Stimulated activated CD4-positive, alpha-beta T cell treated with anti-CD3 and anti-CD28 coated beads, Interleukin-15, amount 100 ng/mL, for 1 hour (primary cell): ENCODE measurements at places on chromosomes 3 and 15.

GRCh38 chr3:47515864-47516319 lies 2.4 kb upstream of the ELP6 start:
- DNase-seq = no peak

DNA sequence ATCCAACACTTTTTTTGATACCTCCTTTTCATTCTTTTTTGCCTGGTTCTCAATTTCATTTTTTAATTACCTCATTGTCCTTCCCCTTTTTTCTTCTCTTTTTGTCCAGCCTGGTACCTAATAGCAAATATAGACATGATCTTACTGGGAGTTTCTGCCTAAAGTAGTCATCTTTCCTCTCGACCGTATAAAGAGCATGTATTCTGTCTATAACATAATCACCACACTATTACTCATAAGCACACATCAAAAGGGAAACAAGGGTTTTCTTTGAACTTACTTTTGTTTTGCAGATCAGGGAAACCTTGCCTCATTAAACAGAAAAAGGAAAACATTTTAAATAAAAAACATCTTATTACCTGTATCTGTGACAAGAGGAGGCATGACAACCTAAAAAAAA lies 33.0 kb downstream of the FAM98B start:
- DNase-seq = no peak

DNA sequence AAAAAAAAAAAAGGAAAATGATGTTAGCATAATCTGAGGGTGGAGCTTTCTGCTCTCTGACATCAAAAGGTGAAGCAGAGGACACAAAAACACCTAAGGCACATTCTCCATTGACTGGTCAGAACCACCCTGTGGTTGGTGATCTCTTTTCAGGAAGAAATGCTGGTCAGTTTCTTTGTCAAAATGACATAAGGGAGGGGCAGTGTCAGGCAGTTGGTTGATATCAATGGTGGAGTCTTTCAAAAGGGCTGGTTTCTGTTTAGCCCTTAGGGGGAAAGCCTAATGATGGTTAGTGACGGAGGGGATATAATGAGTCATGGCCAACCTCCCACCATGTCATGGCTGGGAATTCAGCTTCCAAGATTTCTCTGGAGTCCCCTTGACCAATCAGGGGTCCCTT lies 185.9 kb upstream of the GBE1 start:
- no peak for DNase-seq

- DNase-seq = no peak
Observed at GRCh38 chr3:193832833-193833413, 239.9 kb downstream of the OPA1 start.

- DNase-seq = peak; percentile 29
Observed at GRCh38 chr15:76147906-76148570, 88.3 kb downstream of the TMEM266 start.

GRCh38 chr15:48466079-48466478 lies 134.8 kb downstream of the DUT start:
- no peak for DNase-seq

GRCh38 chr3:110343376-110343775 lies 728.2 kb upstream of the NECTIN3 start:
- no peak for DNase-seq

DNA sequence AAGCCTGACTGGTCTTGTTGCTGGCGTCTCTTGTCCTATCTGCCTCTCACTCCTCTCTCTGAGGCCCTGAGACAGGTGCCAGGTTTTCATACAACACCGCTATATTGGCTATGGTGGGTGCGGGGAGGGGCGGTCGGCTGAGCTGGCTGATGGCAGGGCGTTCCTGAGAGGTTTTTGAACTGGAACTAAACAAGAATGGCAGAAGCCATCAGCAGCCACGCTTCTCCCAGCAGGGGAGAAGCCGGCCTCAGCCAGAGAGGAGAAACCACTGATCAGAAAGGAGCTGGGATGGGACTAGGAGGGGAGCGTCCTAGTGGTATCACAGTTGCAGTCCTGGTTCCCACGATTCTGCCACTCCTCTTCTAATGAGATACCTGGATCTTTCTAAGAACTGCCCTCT lies 89.9 kb upstream of the PRR23E start:
- DNase-seq = no peak

DNA sequence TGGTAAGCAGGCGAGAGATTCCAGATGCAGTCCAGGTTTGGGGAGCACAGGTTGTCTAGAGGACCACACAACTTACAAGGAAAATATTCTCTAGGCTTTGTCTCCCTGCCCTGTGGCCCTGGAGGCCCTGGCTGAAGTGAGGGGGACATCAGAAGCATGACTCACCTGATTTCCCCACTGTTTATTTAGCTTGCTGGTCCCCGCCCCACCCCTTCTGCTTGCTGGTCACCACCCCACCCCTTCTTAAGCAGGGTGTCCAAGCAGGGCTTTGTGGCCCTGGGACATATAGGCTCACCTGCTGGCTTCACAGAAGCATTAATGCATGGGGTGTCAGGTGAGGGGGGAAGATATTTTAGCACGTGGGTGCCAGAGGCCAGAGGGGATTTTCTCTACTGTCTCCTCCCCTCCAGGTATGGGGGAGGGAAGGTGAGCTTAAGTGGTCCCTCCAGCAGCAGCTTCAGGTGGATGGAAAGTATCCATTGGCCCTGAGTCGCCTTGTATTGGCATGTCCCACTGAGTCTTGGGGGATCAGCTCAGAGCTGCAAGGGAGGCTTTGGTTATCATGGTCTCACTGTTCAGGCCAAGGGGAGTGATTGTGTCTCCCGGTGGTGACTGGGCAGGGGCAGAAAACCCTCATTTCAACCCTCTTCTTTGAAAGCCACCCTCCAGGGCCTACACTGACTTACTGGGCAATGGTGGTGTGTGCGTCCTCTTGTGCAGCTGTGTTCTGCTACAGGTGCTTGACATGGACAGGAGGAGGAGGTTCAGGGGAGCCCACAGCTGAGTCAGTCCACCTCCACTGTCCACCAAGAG lies 49.8 kb downstream of the GASK1A start:
- DNase-seq = no peak

GRCh38 chr3:128884992-128885391 lies 5.6 kb downstream of the ACAD9 start:
- no peak for DNase-seq

DNA sequence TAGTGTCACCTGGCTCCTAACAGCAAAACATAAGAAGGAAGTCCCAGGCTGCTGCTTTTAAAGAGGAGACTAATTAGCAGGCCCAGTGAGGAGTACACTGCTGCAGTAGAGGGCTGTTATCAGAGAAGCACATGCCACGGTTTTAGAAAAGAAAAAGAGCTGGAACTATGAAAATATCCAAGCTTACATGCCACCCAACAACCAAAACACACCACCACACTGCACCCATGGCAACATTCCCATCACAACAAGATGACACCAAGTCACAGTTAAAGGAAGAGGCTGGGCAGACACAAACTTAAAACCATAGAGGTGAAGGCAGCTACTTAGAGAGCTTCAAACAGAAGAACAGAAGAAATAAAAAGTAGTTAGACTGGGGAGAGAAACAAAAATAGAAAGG lies 37.0 kb downstream of the NPTN start:
- DNase-seq = no peak

DNA sequence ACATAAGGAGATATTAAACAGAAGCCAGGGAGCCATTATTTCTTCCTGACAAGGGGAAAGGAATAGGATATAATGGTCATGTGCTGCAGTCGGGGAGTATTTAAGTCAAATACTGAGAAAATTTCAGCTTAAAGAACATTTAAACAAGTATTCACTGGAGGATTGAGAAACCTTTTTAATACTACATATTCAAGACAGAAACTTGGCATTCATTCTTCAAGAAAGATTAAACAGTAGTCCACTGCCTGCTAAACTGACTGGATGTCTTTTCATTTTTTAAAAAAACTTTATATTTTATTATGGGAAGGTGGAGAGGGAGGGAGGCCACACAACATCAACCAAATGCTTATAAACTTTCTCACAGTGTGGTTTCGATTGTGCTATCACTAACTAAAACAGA lies 107.4 kb upstream of the CBLB start:
- DNase-seq = no peak

DNA sequence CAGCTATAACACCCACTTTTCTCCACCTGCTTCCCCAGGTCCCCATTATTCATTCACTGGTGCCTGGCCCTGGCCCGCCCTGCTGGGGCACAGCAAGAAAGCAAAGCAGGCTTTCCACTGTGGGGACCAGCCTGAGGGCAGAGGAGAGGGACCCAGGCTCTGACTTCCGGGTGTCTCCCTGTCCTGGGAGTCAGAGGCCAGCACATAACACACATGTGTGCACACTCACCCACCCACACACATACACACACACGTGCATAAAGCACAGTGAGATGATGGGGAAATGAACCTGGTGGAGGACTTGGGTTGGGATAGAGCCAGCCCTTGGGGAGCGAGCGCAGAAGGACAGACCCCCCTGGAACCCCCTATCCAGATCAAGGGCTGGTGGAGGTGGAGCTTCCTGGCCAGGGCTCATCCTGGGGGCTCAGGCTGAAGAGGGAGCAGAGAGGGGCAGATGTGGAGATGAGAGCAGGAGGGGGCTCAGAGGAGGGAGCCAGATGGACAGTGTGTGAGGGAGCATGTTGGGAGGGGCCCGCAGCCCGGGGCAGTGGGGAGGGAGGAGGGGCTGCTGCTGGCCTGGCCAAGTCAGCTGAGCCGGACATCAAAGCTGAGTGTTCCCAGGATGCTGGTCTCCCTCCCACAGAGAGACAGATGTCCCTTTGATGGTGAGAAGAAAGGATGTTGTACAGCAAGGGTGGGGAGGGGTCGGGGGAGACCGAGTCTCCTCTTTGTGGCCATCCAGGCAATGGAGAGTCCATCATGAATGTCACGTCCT lies 78.2 kb downstream of the LINGO1 start:
- no peak for DNase-seq

- DNase-seq = no peak
Observed at GRCh38 chr3:116445311-116445841, at the start of gene LSAMP. LSAMP (minus strand) TSS chr3:116445487.

- no peak for DNase-seq
Observed at GRCh38 chr3:20173844-20174410, 12.1 kb downstream of the SGO1 start.

DNA sequence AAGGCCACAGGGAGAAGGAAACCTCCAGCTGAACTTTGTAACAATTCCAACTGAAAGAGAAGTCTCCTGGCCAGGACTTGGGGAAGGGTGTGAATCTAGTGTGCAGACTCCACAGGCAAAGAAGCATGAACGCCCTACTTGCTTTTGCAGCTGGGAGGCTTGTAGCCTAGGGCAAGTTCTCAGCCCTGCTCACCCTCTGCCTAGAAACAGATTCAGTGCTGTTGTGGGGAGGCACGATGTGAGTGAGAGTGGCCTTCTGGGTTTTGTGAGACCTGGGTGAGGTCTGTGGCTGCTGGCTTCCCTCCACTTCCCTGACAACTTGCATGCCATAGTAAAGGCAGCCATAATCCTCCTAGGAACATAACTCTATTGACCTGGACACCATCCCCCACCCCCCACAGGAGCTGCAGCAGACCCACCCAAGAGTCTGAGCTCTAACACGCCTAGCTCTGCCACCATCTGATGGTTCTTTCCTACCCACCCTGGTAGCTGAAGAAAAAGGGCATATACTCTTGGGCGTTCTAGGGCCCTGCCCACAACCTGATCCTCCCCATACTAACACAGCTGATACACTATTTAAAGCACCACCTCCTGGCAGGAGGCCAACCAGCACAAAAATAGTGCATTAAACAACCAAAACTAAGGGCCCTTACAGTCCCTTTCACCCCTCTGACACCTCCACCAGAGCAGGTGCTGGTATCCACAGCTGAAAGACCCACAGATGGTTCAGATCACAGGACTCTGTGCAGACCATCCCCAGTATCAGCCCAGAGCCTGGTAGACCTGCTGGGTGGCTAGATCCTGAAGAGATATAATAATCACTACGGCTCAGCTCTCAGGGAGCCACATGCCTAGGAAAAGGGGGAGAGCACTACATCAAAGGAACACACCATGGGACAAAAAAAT lies 426.5 kb downstream of the IGSF11 start:
- DNase-seq = no peak

DNA sequence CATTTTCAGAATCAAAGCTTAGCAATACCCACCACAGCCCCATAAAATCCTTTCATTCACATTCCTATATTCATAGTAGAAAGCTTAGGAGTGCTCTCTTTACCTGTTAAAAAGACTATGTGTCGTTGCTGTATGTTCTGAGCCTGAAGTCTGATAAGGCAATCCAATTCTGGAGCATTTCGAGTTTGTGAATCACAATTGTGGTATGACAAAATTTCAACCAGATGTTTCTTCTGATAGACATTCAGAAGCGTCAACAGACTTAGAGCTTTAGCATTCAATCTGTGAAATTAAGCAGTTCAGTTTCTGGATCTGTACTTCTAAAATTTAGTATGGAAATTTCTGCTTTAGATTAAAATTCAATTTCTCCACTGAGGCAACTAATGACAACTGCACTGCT lies 58.3 kb downstream of the TASOR start:
- DNase-seq = no peak

DNA sequence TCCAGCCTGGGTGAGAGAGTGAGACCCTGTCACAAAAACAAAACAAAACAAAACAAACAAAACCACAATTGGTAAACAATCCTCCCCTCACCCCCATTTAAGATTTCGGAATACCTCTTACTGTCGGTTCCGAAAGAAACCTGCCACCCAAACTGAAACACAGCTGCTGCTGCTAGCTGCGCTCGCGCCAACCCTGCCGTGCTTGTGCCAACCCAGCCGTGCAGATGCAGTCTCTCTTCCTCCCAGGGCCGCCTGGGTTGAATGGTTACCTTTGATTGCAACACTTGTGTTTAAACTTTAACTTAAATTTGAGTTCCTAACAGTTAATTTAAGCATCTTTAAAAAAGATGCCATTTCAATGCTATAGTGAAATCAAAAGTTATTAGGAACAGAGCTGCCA lies 28.5 kb upstream of the SPTBN5 start:
- DNase-seq = no peak

DNA sequence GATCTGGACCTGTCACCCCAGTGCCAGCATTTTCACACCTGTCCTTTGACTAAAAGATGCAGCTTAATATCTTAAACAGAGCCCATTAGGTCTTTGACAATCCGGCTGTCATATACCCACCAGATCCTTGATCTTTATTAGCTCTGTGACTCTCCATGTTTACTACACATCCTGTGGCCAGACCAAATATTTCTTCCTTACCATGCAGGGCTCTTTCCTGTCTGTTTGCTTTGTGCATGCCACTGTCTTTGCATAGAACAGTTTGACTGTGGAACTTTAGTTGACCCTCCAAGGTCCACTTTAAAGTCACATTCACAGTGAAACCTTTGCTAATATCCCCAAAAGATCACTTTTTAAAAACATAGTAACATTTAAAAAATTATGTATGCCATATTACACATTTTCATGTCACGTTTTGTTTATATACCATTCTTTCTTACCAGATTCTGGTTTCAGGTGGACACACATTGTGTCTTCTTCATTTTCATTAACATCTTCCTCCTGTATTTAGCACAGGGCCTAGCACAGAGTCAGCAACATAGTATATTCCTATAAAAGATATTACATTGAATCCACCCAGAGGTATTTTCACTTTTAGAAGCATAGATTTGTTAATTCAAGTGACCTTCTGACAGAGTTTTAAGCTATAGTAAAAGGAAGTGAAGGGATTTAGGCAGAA lies 95.8 kb downstream of the RAP2B start:
- no peak for DNase-seq

DNA sequence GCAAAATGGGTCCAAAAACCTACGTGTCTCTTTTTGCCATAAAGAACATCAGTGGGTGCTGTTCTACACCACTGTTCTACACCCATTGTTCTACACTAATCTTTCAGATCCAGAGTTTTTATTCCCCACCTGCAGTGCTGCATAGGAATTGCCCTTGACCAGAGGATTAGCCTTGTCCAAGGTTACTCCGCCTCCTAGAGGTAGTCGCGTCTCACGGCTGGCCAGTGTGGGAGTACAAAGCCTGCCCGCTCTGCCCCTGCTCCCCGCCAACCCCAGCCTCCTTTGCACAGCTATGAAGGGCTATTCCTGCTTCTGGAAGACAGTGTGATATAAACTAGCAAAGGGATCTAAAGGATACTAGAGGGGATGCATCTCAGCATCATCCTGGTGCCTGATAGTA lies 222.1 kb upstream of the LMCD1 start:
- DNase-seq = no peak
